Stimulated activated CD4-positive, alpha-beta T cell treated with anti-CD3 and anti-CD28 coated beads, Interleukin-15, amount 100 ng/mL, for 1 hour (primary cell): ENCODE measurements at places on chromosomes 6 and 20.

- DNase-seq, result no peak
Measured at GRCh38 chr20:6502219-6502618, 265.3 kb upstream of the BMP2 start.

DNA sequence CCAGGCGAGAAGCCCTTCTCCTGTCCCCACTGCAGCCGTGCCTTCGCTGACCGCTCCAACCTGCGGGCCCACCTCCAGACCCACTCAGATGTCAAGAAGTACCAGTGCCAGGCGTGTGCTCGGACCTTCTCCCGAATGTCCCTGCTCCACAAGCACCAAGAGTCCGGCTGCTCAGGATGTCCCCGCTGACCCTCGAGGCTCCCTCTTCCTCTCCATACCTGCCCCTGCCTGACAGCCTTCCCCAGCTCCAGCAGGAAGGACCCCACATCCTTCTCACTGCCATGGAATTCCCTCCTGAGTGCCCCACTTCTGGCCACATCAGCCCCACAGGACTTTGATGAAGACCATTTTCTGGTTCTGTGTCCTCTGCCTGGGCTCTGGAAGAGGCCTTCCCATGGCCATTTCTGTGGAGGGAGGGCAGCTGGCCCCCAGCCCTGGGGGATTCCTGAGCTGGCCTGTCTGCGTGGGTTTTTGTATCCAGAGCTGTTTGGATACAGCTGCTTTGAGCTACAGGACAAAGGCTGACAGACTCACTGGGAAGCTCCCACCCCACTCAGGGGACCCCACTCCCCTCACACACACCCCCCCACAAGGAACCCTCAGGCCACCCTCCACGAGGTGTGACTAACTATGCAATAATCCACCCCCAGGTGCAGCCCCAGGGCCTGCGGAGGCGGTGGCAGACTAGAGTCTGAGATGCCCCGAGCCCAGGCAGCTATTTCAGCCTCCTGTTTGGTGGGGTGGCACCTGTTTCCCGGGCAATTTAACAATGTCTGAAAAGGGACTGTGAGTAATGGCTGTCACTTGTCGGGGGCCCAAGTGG is 5.3 kb downstream of the SNAI1 start:
- DNase-seq, result no peak

DNA sequence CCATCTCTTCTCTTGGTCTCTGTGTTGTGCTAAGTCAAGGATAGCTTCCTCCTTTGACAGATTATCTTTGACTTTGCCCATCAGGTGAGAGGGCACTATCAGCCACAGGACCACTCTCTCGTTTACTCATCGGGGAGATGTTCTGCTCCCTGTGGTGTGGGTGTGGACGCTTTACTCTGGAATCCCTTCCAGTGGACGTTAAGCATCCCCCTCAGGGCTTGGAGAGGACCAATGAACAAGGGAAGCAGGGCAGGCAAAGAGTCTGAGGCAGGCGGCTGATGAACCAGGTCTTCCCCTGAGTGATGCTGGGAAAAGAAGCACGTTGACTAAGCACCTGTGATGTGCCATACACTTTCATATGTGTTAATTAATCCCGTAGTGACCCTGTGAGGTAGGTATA is 21.0 kb upstream of the RNF24 start:
- no peak for DNase-seq

- DNase-seq, result no peak
Measured at GRCh38 chr6:84836366-84836765, 72.0 kb upstream of the TBX18 start.

GRCh38 chr6:89242574-89243330 is 25.6 kb upstream of the GABRR1 start:
- DNase-seq, result no peak
